Natural killer cell treated with Interleukin-12 subunit alpha and Interleukin-12 subunit beta and Interleukin-15 and Interleukin-18, amount 100 ng/mL, for 72 hours (primary cell): ENCODE measurements at places on chromosomes 2 and 18. TPM values are rescaled to one million over a fixed set of nuclear protein-coding genes. Genes with fewer than 3 reads are reported as not detected.

Gene CIAO1
- 108 TPM for total RNA-seq

DNA sequence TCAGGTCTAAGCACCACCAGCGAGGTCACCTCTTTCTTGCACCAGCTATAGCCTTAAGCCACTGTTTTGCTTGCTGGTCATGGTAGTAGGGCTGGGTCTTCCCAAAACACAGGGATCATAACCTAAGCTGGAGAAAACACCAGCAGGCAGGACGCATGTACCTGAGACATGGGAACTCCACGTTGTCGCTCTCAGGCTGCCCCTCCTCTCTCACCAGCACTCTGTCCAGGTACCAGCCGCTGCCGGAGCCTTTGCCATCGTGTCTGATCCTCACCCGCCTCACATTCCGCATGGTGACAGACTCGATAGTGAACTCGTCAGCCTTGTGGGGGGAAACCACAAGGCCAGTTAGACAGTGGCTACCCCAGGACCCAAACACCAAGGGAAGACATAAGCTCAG is 79.5 kb downstream of the LOXHD1 start:
- no peak overlapping the region for H3K27ac ChIP-seq
- H3K4me3 ChIP-seq = no peak overlapping the region
- H3K4me1 ChIP-seq = no peaks in the 10 kb centered on the region
- H3K27me3 ChIP-seq = peaks cover 20% of the 10 kb centered on the region

GRCh38 chr2:238239863-238240756 is at the start of gene HES6:
Gene HES6 (minus strand): TSS chr2:238240038. CDS start chr2:238239905, 133 bp downstream.
- peak within 1 kb of the TSS; percentile 66 for H3K27ac ChIP-seq
- no peaks in the 10 kb centered on the region for H3K36me3 ChIP-seq
- peaks cover 5% of the 10 kb centered on the region for H3K4me1 ChIP-seq
- H3K27me3 ChIP-seq = peaks cover 13% of the 10 kb centered on the region
- H3K4me3 ChIP-seq = peak within 1 kb of the TSS; percentile 97
- peak; percentile 91 for DNase-seq

DNA sequence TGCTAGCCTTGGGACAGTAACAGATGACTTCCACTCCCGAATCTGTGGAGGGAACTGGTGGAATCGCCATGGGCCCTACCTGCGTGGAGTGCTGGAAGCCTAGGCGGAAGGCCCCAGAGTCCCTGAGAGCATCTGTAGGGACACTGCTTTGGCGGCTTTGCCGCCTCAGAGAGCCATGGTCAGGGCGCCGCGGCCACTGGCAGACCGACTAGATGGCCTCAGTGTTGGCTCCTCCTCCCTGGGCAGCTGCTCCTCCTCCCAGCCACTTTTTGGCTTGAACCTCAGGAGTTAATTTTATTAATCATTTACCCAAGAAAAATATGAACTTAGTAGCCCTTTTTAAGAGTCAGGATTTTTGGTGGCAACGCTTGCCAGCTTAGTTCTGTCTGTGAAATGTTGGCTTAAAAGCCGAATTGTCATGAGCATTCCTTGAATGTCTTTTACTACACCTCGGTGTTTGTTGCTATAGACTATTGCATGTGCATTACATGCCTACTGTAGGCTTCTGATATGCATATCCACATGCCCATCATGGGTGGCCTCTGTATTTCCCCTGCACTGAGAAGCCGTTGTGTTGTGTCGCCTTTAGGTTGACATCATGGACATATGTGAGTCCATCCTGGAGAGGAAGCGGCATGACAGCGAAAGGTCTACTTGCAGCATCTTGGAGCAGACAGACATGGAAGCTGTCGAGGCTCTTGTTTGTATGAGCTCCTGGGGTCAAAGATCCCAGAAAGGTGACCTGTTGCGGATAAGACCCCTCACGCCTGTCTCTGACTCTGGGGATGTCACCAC is 2.4 kb downstream of the KLF11 start:
- no peaks in the 10 kb centered on the region for H3K36me3 ChIP-seq
- no peak for DNase-seq
- H3K4me3 ChIP-seq = no peak overlapping the region
- peaks cover 19% of the 10 kb centered on the region for H3K4me1 ChIP-seq
- no peaks in the 10 kb centered on the region for H3K27me3 ChIP-seq
- H3K27ac ChIP-seq = peak overlapping the region; percentile 50

Gene ALPG
- not detected for total RNA-seq

DNA sequence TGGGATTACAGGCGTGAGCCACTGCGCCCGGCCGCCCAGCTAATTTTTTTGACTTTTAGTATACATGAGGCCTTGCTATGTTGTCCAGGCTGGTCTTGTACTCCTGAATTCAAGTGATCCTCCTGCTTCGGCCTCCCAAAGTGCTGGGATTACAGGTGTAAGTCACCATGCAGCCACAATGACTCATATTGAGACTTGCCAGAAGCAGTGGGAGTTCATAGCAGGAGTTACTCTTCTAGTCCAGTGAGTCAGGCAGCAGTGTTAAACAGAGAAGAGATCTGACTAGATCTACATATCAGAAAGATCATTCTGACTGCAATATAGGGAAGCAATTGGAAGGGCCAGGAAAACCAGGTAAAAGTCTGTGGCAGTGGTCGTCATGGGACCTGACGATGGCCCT is 1.5 kb upstream of the FLACC1 start:
- peaks cover 7% of the 10 kb centered on the region for H3K4me1 ChIP-seq
- H3K27me3 ChIP-seq = no peaks in the 10 kb centered on the region
- H3K36me3 ChIP-seq = peaks cover 8% of the 10 kb centered on the region
- no peak overlapping the region for H3K27ac ChIP-seq
- no peak for DNase-seq
